Regular cardiac myocyte (primary cell): ENCODE measurements at places on chromosomes 7 and 10. TPM values are rescaled to one million over a fixed set of nuclear protein-coding genes. Genes with fewer than 3 reads are reported as not detected.

The MSS51 gene
- 1.2 and 2.3 TPM in 2 replicates for total RNA-seq

The ECD gene
- total RNA-seq, result 25.7 and 32.8 TPM in 2 replicates

The NYAP1 gene
- 0.19 and 0.85 TPM in 2 replicates for total RNA-seq

The DMBT1 gene
- total RNA-seq, result under 0.01 TPM in 2 replicates

The PPP1R3C gene
- 59.6 and 181 TPM in 2 replicates for total RNA-seq

The CCM2 gene
- total RNA-seq, result 47.1 and 99.7 TPM in 2 replicates

The TMEM229A gene
- not detected in 2 replicates for total RNA-seq

The SCIN gene
- total RNA-seq, result 0.19 and 0.56 TPM in 2 replicates

The C10orf105 gene
- under 0.01 TPM in 1 of 2 replicates, not detected in the other for total RNA-seq

The MINDY4 gene
- 5.8 and 6.2 TPM in 2 replicates for total RNA-seq

The NKX6-2 gene
- not detected in 2 replicates for total RNA-seq

The PRKCQ gene
- under 0.01 TPM in 1 of 2 replicates, not detected in the other for total RNA-seq

The PGAM2 gene
- total RNA-seq, result 0.56 TPM in 1 of 2 replicates, not detected in the other

The ZNF679 gene
- total RNA-seq, result not detected in 2 replicates

The RARRES2 gene
- total RNA-seq, result 1.3 and 25.4 TPM in 2 replicates

The C7orf57 gene
- not detected in 2 replicates for total RNA-seq

The GTPBP10 gene
- total RNA-seq, result 12.7 and 14.8 TPM in 2 replicates

The MMP21 gene
- total RNA-seq, result 0.28 TPM in 1 of 2 replicates, not detected in the other

The OR9A2 gene
- total RNA-seq, result 0.19 TPM in 1 of 2 replicates, not detected in the other

The FANK1 gene
- 5.4 and 22.0 TPM in 2 replicates for total RNA-seq

The PALD1 gene
- 0.19 and 0.56 TPM in 2 replicates for total RNA-seq

The FAM25G gene
- total RNA-seq, result not detected in 2 replicates

The ZNF239 gene
- total RNA-seq, result 7.0 and 12.1 TPM in 2 replicates

The PDCD11 gene
- 30.2 and 53.7 TPM in 2 replicates for total RNA-seq

The SFRP5 gene
- not detected in 2 replicates for total RNA-seq

The CPA2 gene
- total RNA-seq, result not detected in 2 replicates

The SPDYE9 gene
- total RNA-seq, result not detected in 2 replicates

The SPDYE5 gene
- total RNA-seq, result under 0.01 TPM in 1 of 2 replicates, not detected in the other

The FGFR2 gene
- total RNA-seq, result under 0.01 and 0.19 TPM in 2 replicates

The BNIP3 gene
- 327 and 384 TPM in 2 replicates for total RNA-seq

The PSPH gene
- total RNA-seq, result 56.1 and 74.6 TPM in 2 replicates

The ANKRD61 gene
- under 0.01 TPM in 2 replicates for total RNA-seq

The GPR37 gene
- total RNA-seq, result not detected in 2 replicates

The FKBP14 gene
- total RNA-seq, result 41.8 and 55.0 TPM in 2 replicates

The FEZF1 gene
- not detected in 2 replicates for total RNA-seq

The TAS2R41 gene
- total RNA-seq, result not detected in 2 replicates

The SLC26A3 gene
- not detected in 2 replicates for total RNA-seq

The FAM25C gene
- not detected in 2 replicates for total RNA-seq

The SUPV3L1 gene
- 29.3 and 33.9 TPM in 2 replicates for total RNA-seq

The LRRC18 gene
- total RNA-seq, result not detected in 2 replicates
